Natural killer cell (primary cell): ENCODE measurements at places on chromosomes 7 and 10.

- DNase-seq = no peak
Observed at GRCh38 chr7:68148440-68148839, 1151.8 kb downstream of the TYW1 start.

GRCh38 chr7:155676052-155676451 lies 31.6 kb downstream of the RBM33 start:
- no peak for DNase-seq

DNA sequence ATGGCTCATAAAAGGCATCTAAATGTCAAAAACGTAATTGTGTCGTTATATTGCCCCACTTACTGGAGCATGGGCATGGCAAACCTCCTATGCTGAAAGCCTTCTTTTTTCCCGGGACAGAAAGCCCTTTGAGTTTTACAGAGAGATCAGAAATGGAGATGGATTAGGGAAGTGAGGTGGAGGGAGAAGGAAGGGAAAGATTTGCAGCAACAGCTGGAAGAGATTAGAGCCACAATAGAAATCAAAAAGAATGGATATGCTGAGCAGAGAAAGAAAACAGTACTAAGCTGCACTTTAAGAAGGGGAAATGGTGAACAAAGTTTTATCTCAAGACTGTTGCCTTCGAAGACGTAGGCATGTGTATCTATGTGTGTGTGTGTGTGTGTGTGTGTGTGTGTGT lies 97.2 kb upstream of the PCGF5 start:
- no peak for DNase-seq

GRCh38 chr7:11104578-11104977 lies 130.9 kb downstream of the PHF14 start:
- no peak for DNase-seq

GRCh38 chr7:138889582-138890498 lies 91.3 kb downstream of the KIAA1549 start:
- DNase-seq = no peak

DNA sequence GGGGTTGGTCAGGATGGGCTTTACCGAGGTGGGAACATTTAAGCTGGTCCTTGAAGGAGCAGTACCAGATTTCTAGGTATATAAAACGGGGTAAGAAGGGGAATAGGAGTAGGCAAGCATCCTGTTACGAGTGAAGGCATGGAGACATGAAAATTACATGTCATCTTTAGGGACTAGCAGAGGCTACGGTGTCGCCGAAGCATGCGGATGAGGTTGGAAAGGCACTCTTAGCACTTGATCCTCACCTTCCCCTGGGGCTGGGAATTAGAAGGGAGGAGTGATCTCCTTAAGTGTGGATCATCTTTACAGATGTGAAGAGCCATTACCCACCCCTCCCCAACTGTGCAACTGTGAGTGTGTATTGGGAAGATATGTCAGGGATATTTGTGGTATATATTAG lies 13.8 kb upstream of the ZRANB1 start:
- DNase-seq = no peak

DNA sequence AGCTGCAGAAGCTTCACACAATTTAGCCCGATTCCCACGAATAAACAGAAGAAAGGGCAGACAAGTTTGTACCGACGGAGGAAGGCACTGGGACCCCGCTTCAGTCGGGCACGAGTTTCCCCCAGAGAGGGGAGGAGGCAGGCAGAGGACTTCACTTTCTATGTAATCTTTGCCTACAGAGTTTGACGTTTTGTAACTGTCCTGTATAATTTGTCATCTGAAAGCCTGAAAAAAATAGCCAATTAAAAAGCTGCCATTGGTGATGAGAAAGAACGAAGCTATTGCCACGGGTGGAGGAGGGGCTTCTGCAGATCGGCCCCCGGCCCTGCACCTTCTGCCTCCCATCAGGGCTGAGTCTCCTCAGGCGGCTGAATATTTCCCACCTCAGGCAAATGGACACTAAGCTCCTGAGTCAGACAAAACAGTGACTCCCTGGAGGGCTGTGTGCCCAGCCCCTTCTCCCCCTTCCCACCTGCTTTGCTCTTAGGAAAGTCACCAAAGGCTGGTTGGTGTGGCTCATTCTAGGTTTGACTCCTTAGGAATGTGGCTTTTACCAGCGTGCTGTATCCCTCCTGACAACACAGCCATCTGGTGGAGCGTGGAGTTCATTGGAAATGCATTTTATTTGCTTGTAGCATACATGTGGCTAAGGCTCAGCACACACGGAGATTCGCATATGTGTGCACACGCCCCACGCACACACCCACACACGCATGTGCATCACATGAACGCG lies 117.4 kb downstream of the VIPR2 start:
- no peak for DNase-seq
